Activated T-helper 1 cell treated with anti-CD3 and anti-CD28 coated beads, Interleukin-2, amount 50 U/mL, for 16 hours (primary cell): ENCODE measurements at places on chromosomes 5 and 9.

GRCh38 chr5:169742771-169743296 is 105.8 kb downstream of the DOCK2 start:
- DNase-seq: no peak

DNA sequence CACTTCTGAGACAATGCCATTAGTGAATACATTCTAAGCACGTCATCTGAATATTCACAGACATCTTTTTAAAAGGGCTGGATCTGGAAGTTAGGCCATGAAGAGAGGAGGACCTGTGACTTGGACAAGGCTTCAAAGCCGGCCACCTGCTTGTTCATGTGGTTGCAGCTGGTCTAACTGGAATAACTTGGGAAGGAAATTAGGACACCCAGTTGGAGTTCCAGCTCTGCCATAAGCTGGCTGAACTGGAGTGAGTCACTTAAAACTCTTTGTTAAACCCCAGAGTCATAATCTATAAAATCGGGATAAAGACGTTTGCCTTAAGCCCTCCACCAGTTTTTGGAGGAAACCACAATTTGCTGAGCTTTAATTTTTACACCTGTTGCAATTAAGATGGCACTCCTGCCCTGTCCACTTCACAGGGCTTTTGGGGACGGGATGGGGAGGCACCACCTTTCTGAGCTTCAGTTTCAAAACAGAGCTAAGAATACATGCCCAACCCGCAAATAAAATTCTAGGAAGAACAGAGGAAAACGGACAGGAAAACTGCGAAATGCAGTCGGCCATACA is 536 bp upstream of the STX17 start:
- DNase-seq: no peak

- DNase-seq: no peak
These were observed 33.5 kb downstream of the ELOVL7 start for GRCh38 chr5:60810438-60811085.

DNA sequence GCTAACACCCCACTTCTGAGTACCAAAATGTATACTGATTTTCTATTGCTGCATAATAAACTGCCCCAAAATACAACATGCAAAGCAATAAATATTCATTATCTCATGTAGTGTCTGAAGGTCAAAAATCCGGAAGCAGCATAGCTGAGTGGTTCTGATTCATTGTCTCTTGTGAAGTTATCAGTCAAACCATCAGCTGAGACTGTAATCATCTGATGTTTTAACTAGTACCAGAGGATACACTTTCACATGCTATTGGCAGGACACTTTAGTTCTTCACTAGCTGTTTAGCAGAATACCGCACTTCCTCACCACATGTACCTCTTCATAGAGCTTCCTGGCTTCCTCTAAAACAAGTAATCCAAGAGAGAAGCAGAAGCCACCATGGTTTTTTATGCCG is 12.7 kb upstream of the TMEM161B start:
- no peak for DNase-seq

DNA sequence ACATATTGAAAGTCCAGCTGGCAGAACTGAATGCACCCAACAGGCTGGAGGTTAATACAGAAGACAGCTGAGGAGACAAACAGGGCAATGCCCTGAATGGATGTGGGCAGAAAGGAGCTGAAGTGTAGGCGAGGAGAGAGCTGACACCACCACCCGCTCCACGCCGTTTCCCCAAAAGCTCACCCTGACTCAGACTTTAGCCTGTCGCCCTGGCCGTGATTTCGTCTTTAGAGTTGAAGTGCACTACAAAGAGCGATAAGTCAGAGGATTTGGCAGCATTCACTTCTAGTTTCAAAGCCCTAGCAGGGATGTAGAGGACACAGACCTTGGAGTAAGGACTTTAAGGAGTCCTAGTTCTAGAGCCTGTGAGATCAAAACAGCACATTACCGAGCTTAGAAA is 2.2 kb upstream of the ERAP1 start:
- DNase-seq: no peak

DNA sequence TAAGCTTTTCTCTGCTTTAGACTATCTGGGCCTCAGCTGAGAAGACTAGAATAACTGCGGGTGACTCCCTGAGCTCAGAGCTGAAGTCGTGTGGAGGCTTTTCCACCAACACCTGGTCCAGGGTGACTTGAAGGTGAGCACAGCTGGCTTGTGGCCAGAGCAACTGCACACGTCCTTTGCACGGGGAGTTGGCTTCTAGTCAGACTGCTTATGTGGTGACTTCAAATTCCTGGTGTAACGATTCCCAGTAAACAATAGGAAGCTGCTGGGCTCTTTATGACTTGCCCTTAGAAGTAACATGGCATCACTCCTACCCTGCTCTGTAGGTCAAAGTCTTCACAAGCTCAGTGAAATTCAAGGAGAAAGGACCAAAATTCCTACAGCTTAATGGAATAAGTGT is 800.6 kb upstream of the CDH6 start:
- DNase-seq: no peak

GRCh38 chr5:124675931-124676846 is 70.2 kb downstream of the ZNF608 start:
- no peak for DNase-seq

GRCh38 chr9:10843151-10843550 is 230.3 kb upstream of the PTPRD start:
- DNase-seq: no peak

DNA sequence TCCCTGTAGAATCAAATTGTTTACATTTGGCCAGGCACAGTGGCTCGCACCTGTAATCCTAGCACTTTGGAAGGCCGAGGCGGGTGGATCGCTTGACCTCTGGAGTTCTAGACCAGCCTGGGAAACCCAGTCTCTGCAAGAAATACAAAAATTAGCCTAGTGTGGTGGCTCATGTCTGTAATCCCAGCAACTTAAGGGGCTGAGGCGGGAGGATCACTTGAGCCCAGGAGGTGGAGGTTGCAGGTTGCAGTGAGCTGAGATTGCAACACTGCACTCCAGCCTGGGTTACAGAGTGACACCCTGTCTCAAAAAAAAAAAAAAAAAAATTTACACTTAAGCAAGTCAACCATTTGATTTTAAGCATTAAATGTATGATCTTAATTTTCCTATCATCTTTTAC is 17.5 kb upstream of the IQGAP2 start:
- DNase-seq: no peak

DNA sequence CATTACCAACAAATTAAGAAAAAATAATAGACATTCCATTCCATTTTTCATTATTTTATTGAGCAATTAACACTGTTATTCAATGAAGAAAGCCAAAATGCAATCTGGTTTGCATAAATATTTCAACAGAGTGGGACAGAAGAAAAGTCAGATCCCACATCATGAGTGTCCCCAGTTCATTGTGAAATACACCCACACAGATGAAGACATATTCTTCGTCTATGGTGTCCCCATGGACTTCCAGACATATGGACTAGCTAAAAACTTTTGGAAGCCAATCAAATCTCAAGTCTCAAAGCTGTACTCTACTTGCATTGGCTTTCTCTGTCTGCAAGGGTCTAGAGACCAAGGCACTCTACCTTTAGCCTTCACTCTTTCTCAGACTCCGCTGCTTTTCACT is 194.3 kb downstream of the SEMA5A start:
- no peak for DNase-seq

DNA sequence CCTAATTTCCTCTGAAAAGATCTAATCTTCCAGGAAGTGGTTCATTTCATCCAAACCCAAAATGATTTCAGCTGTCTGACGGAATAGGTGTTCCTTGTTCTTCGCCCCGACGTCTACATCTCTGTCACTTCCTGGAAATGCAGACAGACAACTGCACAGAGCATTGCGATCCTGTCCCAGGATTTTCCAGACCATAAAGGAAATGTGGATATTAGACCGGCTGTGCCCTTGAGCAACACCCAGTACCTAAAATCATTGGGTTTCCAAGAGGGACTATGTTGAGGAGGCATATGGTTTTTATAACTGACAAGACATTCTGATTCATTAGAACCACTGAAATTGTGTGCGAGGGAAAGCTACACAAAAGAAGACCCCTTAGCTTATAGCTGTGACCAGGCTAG is 74.2 kb downstream of the MSX2 start:
- no peak for DNase-seq

GRCh38 chr5:127306647-127307046 is 16.1 kb downstream of the MEGF10 start:
- DNase-seq: no peak

GRCh38 chr5:93226202-93226735 is 354.8 kb downstream of the NR2F1-AS1 start:
- DNase-seq: no peak

GRCh38 chr9:134317790-134318414 is 8.4 kb upstream of the RXRA start:
- DNase-seq: no peak

GRCh38 chr5:178627259-178627598 is 379 bp upstream of the CLK4 start:
- DNase-seq: no peak

DNA sequence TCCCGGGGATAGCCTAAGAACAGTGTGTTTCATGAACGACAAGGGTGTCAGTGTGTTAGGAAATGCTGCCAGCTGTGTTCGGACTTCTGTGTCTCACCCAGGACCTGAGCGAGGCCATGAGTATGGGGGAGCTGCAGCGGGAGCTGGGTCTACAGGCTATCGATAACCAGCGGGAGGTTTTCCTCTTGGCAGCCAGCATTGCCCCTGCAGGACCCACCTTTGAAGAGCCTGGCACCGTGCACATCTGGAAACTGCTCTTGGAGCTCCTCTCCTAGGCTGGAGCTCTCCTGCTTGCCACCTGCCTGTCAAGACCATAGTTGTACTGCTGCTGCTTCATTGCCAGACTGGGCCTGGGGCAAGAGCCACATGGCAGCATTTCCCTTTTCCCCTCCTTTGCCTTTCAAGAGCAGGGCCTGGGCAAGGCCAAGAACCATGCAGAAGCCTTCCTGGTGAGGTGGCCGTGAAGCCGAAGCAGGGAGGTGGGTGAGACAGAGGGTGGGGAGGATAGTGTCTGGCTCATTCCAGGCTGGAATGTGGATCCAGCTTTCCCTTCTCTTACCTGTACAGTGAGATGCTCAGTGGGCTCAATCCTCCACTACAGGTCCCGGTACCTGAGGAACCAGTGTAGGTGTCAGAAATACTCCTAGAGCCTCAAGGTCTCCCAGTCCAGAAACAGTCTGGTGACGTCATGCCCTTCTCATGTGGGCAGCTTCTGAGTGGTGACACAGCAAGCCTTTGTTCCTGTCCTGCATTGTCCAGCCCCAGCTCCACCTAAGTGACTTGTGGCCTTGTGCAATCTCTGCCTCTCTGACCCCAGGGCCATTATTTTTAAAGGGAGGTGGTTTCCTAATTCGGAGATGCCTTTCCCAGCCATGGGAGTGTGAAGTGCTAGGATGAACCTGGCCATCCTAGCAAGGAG is 6.6 kb downstream of the ARL10 start:
- no peak for DNase-seq

- DNase-seq: no peak
These were observed 52.2 kb downstream of the ZCCHC7 start for GRCh38 chr9:37172557-37172956.

- no peak for DNase-seq
These were observed 55.9 kb downstream of the NDUFAF2 start for GRCh38 chr5:61000887-61001286.

- no peak for DNase-seq
These were observed 135.0 kb downstream of the TAF11L14 start for GRCh38 chr5:17769277-17769676.

GRCh38 chr5:78841767-78842166 is 143.3 kb downstream of the ARSB start:
- DNase-seq: no peak

DNA sequence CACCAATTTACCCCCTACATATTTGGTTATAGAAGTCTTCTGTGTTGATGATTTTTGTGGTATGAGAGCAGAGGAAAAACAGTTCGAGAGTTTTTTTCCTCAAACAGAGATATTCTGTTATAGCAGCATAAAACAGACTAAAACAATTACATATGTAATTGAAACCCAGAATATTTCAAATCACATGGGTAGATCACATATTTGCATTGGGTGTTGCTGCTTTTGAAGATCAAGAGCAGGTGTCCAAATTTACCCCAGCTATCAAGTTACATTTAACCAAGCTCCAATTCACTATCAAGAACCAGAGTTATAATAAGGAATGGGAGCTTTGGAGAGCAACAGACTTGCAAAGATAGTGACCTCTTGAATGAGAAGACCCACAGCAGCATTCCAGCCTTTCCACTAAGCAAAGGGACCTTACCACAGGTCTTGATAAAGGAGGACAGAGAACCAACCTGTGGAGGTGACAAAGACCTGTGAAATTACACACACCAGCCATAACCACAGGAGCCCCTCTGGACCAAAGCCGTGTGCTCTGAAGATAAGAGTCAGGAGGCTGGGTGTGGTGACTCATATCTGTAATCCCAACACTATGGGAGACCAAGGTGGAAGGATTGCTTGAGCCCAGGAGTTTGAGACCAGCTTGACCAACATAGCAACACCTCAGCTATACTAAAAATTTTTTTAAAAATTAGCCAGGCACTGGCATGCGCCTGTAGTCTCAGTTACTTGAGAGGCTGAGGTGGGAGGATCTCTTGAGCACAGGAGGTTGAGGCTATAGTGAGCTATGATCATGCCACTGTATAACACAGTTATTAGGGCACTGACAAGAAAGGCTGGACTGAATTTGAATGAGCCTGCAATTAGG is 4.0 kb upstream of the CCL28 start:
- no peak for DNase-seq

DNA sequence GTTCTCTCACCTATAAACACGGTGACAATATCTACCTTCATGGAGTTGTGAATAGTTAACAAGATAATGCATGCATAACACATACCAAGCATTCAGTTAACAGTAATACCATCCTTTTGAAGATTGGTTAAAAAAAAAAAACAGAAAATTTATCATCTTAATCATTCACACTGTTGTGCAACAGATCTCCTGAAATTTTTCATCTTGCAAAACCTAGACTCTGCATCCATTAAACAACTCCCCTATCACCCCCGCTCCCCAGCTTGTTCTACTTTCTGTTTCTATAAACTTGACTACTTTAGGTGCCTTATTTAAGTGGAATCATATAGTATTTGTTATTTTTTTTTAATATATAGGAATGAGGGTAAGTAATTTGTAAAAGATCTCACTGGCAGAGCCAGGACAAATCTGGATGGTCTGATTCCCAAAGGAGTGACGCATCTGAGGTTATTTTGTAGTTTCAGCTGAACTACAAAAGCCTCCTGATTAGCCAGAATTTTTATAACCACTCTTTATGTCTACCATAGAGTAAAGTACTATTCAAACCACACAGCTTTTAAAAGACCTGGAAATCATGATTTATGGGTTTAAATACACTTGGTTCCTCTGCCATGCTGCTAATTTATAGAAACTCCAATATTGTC is 93.0 kb downstream of the FANCC start:
- no peak for DNase-seq
